ENCODE measurements at places on chromosomes 3 and 15.
A peak's percentile ranks its signal among the peaks of the same experiment; 100 is the strongest.

DNA sequence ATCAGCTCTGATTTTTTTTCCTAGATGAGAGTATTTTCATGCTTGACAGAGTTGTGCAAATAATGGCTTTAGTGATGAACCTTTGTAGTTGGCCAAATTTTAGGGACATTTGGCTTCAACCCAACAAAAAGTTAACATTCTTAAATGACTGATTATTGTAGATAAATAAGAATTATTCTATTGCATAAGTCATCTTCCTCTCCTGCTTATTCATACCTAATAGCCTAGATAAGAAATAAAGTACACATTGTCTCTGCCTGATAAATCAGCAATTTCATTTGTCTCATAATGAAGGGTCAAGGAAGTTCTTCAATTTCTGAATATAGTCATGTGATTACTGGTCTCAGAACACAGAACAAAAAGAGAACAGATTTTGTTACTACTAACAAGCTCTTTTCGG, 428.9 kb upstream of the IL12A start:
- DNase-seq: no peak

GRCh38 chr3:130779486-130779885, 32.9 kb upstream of the PIK3R4 start:
- DNase-seq: no peak

DNA sequence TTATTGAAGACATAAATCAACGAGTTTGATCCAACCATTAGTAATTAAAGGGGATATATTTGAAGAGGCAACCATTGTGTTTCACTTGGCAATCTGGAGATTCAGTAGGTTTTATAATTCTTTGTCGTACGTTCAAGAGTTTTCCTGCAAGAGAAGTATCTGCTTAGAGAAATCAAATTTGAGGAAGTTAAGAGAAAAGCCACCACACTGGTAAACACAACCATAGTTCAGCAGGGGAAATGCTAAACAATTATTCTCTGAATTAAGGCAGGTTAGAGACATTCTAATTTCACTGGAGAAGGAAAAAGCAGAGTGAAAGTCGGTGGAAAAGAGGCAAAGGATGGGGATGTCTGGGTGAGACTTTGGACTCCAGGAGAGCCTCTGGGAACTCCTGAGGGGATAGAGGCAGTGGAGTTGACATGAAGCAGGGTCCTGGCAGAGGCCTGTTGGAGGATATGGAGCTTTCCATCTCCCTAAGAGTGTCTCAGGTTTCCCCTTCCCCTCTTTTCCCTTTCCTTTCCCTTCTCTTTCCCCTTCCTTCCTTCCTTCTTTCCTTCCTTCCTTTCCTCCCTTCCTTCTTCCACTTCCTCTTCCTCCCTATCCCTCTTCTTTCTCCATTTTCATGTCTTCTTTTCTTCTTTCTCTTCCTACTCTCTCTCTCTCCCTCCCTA, 26.5 kb downstream of the SPINK8 start:
- no peak for DNase-seq

- no peak for DNase-seq
Observed at GRCh38 chr3:42780892-42781700, 8.0 kb upstream of the CCDC13 start.

DNA sequence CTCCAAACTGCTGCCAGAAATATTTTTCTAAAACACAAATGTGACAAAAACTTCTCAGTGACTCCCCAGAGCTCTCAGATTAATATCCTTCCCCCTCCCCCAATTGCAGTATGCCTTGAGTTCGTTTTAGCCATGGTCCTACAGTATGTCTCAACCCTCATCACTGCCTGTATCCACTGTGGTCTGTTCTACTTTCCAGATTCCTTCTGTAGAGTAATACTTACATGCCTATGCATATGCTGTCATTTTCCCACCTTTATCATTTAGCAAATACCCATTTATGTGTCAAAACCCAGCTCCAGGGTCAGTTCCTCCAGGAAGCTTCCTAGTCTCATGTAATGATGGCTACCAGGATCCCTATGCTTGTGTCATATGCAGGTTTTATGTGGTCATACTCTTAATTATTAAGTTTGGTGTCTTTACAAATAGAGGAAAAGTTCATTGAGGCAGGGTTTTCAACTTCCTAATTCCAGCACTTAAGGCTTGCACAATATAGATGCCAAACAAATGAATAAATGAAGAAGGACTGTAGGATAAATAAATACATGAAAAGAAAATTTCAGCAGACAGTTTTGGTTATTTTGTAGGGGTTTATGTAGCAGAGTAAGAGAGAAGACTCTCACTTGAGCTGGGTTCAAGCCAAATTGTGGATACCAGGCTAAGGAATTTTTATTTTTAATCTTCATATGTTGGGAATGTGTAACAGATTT, 170.8 kb downstream of the ALCAM start:
- DNase-seq: no peak

DNA sequence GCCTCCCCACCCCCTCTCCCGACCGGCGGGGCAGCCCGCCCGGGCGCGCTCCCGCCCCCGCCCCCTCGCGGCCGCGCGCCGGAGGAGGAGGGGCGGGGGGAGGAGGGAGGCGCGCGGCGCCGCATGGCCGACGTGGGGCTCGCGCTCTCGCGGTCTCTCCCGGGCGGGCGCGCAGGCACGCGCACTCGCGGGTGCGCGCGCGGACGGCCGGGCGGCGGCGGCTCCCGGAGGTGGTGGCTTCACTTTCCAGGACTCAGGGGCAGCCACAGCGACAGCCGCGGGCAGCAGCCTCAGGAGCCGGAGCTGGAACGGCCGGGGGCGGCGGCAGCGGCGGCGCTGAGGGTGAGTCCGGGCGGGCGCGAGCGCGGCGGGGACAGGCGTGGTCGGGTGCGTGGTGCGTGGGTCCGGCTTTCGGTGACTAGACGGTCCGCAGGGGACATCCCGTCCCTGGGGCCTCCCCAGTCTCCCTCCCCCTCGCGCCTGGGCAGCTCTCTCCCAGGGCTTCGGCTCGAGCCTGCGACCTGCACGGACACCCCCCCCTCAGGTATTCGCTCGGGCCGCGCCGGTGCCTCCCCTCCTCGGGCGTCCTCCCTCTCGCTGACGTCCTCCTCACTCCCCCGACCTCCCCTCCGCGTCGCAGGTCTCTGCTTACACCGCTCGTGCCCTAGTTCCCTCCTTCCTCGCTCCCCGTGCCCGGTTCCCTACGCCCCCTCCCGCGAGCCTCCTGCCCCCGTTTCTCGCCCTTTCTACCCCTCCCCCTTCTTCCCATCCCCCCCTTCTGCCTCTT, at the start of gene UBE2E2:
TSS of gene UBE2E2 (plus strand) at position 407 of the 787 bp plus-strand sequence.
- DNase-seq: peak; percentile 84

- no peak for DNase-seq
Observed at GRCh38 chr15:92971713-92972112, 71.6 kb downstream of the CHD2 start.

DNA sequence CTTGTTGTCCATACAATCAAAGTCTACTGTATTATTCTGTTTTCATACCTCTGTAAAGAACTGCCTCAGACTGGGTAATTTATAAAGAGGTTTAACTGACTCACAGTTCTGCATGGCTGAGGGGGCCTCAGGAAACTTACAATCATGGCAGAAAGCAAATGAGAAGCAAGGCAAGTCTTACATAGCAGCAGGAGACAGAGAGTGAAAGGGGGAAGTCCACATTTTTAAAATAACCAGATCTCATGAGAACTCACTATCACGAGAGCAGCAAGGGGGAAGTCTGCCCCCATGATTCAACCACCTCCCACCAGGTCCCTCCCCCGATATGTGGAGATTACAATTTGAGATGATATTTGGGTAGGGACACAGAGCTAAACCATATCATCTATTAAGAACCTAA, 724.6 kb upstream of the CBLB start:
- DNase-seq: no peak

- no peak for DNase-seq
Observed at GRCh38 chr15:77440378-77440999, 19.8 kb downstream of the HMG20A start.

- DNase-seq: no peak
Observed at GRCh38 chr15:78680431-78681075, 39.5 kb upstream of the CHRNB4 start.

DNA sequence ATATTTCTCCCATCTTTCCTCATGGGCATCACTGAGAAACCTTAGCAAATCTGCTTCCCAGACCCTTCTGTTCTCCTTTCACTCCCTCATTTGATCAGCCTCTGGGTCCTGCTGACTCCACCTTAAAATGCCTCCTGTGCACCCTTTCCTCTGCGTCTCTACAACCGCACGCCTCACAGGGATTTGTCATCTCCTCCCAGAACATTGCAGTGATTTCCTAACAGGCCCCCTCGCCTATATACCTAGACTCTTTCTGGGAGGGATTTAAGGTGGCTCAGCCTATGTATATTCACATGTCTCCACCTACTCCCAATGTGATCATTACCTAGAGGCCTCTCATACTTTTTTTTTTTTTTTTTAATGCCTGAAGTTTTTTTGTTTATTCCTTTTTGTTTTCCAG, 69.2 kb downstream of the LIPC start:
- no peak for DNase-seq

GRCh38 chr3:176961916-176962315, 235.4 kb downstream of the TBL1XR1 start:
- DNase-seq: no peak

GRCh38 chr3:172040078-172040980, 951 bp downstream of the FNDC3B start:
- peak; percentile 76 for DNase-seq

GRCh38 chr15:68650901-68651709, 72.3 kb downstream of the CORO2B start:
- peak; percentile 72 for DNase-seq

DNA sequence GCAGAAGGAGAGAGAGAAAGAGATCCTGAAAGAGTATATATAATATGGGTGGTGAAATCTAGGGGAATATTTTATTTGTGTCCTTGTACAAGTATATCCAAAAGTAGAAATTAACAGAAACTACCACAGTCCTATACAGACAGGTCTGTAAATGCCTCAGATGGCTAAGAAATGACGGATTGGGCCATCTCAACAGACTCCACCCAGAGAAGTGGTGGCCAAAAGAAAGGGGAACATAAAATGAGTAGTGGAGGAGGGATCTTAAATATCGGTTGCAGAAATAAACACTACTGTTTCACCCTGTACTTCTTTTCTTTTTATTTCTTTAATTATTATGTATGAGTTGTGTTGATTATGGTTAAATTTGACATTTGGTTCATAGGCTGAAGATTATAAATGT, 47.7 kb downstream of the CCR3 start:
- no peak for DNase-seq

GRCh38 chr15:39139431-39140059, 441.3 kb upstream of the THBS1 start:
- no peak for DNase-seq

GRCh38 chr3:73561494-73561893, 63.2 kb downstream of the PDZRN3 start:
- no peak for DNase-seq

GRCh38 chr15:70512772-70513362, 250.5 kb downstream of the UACA start:
- DNase-seq: peak; percentile 53

GRCh38 chr15:40943764-40944365, 9.4 kb upstream of the CHAC1 start:
- DNase-seq: no peak

DNA sequence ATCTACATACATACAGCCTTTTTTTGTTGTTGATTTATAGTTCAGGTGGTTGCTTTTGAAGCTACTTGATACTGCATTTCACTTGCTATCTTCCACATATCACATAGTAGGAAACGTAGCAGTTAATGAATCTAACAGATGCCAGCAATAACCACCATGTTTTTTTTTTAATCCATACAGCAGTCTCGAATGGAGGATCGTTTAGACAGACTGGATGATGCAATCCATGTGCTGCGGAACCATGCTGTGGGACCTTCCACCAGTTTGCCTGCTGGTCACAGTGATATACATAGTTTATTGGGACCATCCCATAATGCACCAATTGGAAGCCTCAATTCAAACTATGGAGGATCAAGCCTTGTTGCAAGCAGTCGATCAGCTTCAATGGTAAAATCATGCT, 123.2 kb upstream of the CGNL1 start:
- DNase-seq: no peak

GRCh38 chr3:123571264-123571972, 13.4 kb downstream of the HACD2 start:
- no peak for DNase-seq

DNA sequence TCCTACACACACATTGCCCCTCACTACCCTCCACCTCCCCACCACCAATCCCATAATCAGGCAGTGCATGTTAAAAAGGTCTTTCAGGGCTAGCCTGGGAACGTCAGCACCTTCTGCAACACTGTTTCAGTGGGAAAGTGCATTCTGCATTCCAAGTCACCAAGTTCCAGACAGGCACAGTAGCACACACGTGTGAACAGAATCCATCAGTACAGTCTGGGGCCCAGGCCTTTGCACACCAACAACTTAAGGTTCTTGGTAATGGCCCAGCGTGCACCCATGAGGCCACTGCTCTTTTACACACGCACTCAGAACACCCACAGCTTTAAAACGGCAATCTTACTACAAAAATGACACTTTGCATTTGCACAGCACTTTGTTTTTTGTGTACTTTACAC, 1.2 kb downstream of the ANXA2 start:
- DNase-seq: no peak

- no peak for DNase-seq
Observed at GRCh38 chr3:89955156-89955555, 847.7 kb downstream of the EPHA3 start.

DNA sequence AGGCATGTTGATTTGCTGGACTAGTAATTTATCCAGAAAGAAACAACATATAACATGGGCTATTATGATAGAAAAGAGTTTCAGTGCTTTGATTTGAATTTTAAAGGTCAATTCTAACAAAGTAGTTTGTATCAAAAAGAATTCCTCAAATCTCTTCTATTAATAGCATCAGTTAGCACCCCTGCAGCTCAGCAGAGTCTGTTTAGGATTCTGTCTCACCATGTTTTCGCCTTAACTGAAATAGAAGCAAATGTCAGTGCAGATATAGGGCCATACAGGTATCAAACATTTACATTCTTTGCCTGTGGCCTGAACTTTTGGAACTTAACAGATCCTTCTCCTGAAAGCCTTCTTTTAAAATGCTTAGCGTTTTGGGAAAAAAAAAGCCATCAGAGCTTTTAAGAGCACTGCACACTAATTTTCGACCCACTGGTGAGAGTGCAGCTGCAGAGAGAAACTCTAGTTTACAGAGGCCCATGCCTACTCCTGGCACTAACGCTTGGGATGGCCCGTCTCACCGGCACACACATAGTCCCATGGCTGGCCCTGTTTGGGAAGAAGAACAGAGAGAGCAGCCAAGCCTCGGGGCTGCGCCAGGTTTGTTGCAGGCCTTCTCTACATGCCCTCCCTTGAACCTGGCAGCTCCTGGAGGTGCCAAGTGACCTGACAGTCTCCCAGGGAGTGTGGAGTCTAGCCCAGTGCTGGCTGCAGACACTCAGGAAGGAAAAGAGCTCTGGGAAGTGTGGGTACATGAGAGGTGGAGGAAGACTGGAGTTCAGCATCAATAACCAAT, 9.9 kb upstream of the PAQR9 start:
- no peak for DNase-seq

All from H1 (cell line).